ENCODE measurements at places on chromosomes 13 and 19.

GRCh38 chr13:112443995-112444311, 67.8 kb downstream of the SPACA7 start:
- peak; percentile 62 for DNase-seq

DNA sequence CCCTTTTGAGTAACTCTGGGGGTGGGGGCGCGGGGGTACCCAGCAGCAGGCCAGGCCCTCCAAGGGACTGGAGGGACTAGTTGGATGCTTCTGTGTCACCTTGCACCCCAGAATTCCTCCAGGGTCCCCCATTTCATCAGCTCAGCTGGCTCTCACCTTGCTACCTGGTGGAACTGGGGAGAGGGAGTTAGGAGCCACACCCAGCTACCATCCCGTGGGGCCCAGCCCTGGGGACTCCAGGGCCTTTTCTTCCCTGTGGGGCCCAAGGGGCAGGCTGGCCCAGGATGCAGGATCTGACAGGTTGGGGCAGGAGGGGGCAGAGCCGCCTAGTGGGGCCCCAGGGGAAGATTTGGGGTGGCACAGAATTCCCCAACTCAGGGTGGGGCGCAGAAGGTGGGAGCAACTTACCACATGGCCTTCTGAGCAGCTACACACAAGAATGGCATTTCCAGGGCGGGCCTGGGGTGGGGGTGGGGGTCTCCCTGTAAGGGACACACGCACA, 32.8 kb upstream of the NANOS3 start:
- peak; percentile 44 for DNase-seq

DNA sequence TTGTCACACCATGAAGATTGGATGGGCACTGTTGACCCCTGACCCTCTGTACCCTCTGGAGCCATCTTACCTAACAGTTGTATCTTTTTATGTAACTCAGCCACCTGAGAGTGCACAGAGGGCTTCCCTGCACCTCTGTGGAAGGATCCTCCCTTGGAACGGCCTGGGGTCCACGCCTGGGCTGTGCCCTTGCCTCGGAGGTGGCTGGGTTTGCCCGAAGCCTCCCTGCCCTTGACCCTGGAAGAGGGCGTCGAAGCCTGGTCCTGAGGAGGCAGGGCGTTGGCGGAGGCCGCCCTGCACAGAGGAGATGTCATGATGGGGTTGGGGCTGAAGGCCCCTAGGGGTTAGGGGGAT, 241 bp downstream of the ODAD3 start:
- DNase-seq: no peak

- peak; percentile 57 for DNase-seq
These were observed 1.8 kb downstream of the HDGFL2 start for GRCh38 chr19:4473763-4474513.

GRCh38 chr13:96052656-96053002, 572 bp downstream of the UGGT2 start:
- DNase-seq: peak; percentile 81

- DNase-seq: peak; percentile 95
These were observed 580 bp downstream of the HSD17B14 start for GRCh38 chr19:48835734-48836088.

DNA sequence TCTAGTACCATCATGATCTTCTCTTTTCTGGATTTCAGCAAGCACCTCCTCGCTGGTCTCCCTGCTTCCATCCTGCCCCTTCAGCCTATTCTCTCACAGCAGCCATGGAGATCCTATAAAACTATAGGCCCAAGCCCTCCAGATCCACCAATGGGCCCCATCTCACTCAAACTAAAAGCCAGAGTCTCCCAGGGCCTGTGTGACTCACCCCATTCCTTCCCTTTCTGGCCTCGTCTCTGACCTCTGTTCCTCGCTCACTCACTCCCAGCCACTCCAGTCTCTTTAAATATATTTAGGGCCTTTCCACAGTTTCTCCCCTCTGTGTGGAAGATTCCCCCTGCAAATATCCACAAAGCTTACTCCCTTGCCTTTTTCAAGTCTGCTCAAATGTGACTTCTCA, 89.7 kb downstream of the HSPH1 start:
- DNase-seq: peak; percentile 21

DNA sequence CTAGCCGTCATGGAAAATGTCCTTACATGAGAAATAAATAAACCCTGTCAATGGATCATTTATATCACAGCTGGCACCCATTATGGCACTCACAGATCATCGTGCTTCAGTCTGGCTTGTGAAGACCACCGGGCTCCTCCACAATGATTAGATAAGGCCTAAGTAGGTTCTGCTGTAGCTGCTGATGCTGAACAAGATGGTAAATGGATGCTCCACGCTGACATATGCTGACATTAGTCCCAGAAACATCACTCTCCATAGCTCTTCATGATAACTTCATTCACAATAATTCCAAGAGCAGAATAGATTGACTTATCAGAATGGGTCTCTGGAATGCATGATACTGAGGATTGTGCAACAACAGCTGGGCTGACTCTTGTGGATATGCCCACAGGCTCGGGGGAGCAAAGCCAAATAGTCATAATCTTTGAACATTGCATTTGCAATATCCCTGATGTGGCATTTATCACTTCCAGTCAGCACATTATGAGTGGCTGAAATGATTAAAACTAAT, 63.8 kb upstream of the RXFP2 start:
- peak; percentile 77 for DNase-seq

DNA sequence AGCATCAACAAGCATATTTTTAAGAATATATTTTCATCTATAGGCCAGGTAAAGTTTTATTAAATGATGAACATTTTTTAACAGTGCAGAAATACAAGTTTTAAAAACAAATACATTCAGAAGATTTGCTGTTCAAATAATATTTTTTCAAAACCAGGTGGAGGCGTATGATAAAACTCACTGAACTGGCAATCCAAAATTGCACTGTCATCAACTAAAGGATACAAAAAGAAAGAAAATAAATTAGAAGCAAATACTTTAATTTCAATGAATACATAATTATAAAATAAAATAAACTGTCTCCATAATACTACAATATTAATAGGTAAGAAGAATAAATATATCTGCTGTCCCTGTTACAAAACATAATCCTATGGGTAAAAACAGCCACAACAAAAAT, 21.2 kb downstream of the SPRYD7 start:
- no peak for DNase-seq

DNA sequence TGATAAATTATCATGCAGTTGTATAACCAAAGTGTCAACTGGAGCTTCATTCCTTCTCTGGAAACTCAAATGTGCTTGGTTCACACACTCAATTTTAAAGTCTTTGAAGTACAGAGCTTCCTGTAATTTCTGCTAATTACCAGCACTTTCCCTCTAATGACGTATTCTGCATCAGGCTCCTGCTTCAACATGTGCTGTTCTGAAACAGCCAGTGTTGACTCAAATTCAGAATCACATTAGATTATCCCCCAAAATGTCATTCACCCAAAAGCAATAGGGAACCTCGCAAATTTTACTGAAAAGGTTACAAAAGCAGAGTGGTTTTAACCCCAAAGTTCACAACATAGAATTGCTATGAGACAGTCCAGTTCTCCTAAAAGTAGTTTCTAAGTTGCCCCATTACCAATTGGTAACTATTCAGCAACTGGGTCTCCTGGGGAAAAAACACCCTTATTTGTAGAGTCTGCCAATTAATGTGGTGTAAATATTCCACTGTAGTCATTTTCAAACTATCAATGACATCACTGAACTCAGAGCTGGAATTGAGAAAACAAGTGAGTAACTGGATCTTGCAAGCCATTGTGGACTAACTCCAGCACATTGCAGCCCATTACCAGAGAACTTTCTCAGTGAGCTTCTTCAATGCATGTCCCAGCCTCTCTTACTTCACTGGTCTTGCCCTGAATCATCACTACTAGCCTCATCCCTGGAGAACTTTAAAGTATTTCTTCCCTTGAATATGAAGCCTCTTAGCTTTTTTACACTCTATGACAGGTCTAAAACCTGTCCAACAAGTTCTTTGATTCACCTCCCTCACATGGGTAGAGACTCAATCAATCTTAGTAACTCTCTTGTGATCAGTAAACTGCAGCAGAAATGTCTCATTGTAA, 955.4 kb downstream of the EFNB2 start:
- DNase-seq: no peak

DNA sequence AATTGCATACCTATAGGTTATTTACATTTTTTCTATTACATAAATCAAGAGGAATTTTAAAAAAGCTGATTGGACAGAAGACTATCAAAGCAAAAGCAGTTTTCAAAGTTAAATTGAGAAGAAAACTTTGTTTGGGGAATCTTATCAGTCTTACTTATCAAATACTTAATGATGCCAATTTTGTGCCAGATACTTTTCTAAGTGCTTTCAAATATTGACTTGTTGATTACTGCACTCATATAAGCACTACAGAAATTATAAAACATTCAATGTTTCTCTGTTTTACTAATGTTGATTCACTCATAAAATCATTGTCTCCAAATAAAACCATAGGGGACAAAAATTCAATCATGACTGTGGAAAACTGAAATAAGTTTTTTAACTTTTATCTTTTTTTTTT, 36.2 kb downstream of the PCDH9 start:
- DNase-seq: no peak

- no peak for DNase-seq
These were observed 1456.1 kb upstream of the MIR17HG start for GRCh38 chr13:89891416-89891815.

DNA sequence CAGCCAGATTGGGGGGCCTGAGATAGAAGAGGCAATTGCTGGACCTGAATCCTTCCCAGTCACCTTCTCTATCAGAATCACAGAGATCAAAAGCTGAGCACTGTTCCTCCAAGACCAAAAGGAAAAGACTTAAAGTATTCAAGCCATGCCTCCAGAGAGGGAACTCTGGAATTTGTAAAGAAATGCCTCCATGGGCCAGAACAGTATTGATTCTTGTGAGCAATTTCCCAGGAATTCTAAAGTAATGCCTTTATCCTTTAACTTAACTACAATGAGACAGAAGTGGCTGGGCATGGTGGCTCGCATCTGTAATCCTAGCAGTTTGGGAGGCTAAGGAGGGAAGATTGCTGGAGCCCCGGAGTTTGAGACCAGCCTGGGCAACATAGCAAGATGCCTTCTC, 148.8 kb downstream of the FLT1 start:
- DNase-seq: peak; percentile 49

- DNase-seq: no peak
These were observed 333.2 kb downstream of the MYO16 start for GRCh38 chr13:108962654-108963053.

GRCh38 chr13:110274687-110275086, 32.3 kb downstream of the COL4A1 start:
- DNase-seq: no peak

GRCh38 chr19:33108161-33108560, 23.8 kb upstream of the WDR88 start:
- DNase-seq: no peak

DNA sequence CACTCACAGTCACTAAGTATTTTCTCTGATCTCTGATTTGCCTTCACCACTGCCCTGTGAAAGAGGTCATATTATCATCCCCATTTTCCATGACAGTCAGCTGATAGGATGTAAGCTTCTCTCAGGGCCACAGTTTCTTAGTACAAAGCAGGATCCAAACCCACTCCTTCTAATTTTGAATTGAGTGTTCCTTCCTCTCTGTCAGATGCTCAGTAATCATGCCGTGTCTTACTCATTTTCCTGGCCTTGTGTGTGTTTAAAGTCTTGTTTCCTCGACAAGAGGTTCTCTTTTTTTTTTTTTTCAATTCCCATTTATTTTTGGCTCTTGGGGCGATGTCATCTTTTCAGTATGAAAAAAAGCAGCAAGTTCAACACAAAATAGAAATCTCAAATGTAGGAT, 72.3 kb downstream of the NAA16 start:
- DNase-seq: no peak

Data from adipocyte (in vitro differentiated cells).